ENCODE measurements at places on chromosomes 11 and 22. TPM values are rescaled to one million over a fixed set of nuclear protein-coding genes. Genes with fewer than 3 reads are reported as not detected.

DNA sequence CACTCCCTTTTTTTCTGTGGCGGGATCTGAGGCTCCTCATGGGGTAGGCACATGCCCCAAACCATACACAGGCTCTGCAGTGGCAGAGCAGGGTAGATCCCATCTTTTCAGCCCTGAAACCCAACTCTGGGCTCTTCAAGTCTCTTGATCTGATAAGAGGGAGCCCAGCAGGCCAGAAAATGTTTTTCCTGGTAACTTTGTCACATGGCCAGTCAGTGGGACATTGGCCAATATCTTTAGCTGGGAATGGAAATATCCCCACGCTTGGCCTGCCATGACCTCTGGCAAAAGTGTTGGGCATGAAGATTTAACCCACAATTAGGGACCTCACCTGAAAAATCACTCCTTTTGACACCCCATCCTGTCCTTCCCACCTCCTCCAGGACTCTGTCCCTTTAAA, 8.1 kb downstream of the INPP5J start:
- no peak overlapping the region for H3K27ac ChIP-seq
- no peaks in the 10 kb centered on the region for H3K36me3 ChIP-seq

ART1 gene
- total RNA-seq, result not detected

GRCh38 chr11:126720539-126721235, 279.9 kb downstream of the KIRREL3 start:
- H3K27me3 ChIP-seq, result no peaks in the 10 kb centered on the region
- DNase-seq, result no peak
- H3K4me3 ChIP-seq, result no peak overlapping the region
- no peaks in the 10 kb centered on the region for H3K4me1 ChIP-seq

CD3E gene
- total RNA-seq, result 585 TPM

DNA sequence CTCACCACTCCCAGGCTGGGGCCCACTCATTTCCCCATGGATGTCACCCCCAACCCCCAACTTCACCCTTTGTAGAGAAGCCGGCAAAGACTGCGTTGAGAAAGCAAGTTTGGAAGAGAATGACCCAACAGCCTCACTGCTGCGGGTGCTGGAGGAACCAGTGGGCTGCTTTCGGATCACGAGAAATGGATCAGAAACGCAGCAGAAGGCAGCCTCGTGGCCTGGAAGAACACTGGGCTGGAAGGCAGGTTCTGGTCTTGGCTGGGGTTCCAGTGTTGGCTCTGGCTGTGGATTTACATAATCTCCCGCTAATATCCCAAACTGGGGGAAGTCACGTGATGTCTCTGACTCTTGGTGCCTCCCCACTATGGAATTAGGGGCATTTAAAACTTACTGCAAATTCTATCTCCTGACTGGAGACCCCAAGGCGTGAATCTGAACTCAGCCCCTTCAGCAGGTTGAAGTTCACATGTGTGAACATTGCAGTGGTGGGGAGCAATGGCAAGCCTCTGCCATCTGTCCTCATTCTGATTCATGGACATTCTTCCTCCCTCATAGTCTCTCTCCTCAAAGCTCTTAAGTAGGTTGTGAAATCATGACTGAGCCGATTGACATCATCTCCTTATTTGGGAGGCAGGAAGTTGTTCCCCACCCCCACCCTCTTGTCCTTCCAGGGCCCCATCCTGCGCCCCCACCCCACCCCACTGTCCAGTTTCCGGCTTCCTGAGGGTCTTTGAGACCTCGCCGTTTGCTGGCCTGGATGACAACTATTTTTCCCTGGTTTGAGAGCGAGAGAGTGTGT, 37.0 kb upstream of the TIMP3 start:
- H3K4me1 ChIP-seq, result no peaks in the 10 kb centered on the region
- H3K4me3 ChIP-seq, result no peak overlapping the region
- peaks cover 15% of the 10 kb centered on the region for H3K27me3 ChIP-seq
- no peaks in the 10 kb centered on the region for H3K36me3 ChIP-seq

PARVB gene
- 20.6 TPM for total RNA-seq

LDHAL6A gene
- total RNA-seq, result not detected

GRCh38 chr11:72925656-72926055, 111.4 kb downstream of the ATG16L2 start:
- no peak overlapping the region for H3K27ac ChIP-seq
- H3K4me3 ChIP-seq, result no peak overlapping the region
- no peaks in the 10 kb centered on the region for H3K27me3 ChIP-seq
- H3K4me1 ChIP-seq, result no peaks in the 10 kb centered on the region
- DNase-seq, result no peak

DGAT2 gene
- 0.42 TPM for total RNA-seq

XKR3 gene
- total RNA-seq, result not detected

DNA sequence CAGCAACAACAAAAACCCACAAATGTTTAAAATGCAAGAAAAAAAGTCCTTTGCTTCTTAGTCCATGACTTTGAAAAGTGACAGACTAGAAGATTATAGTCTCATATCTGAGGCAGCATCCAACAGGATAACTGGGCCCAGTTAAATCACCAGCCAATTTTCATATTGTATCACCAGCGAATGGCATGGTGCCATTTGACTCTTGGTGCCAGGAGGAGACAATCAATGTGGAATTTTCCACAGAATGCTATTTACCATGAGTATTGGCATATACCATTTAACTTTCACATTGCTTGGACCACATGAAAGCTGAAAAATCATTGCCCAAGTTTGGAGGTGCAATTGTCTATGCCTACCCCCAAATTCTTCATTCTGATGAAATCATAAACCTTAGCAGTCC, 255.5 kb downstream of the TENM4 start:
- H3K36me3 ChIP-seq, result no peaks in the 10 kb centered on the region
- no peak for DNase-seq
- no peaks in the 10 kb centered on the region for H3K27me3 ChIP-seq
- H3K4me1 ChIP-seq, result no peaks in the 10 kb centered on the region

DNA sequence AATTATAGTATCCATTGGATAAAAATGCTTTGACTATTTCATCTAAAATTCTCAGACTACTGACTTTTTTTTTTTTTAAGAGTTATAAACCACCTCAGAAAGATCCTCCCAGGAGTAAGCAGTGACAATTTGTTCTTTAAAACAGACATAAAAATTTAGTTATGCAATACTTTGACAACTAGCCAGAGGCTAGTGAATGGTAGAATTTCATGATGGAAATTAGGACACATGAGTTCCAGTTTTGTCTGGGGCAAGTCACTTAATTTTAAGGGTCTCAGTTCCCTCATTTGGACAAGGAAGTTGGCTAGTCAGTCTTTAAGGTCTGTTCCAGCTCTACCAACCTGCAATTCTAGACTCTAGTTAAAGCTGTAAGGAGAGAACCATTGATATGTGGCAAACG, 2.9 kb downstream of the IL18 start:
- H3K4me3 ChIP-seq, result no peak overlapping the region
- H3K36me3 ChIP-seq, result no peaks in the 10 kb centered on the region
- H3K27me3 ChIP-seq, result no peaks in the 10 kb centered on the region
- no peak for DNase-seq
- no peaks in the 10 kb centered on the region for H3K4me1 ChIP-seq
- H3K27ac ChIP-seq, result no peak overlapping the region

- H3K4me1 ChIP-seq, result peaks cover 25% of the 10 kb centered on the region
- no peak overlapping the region for H3K4me3 ChIP-seq
- no peaks in the 10 kb centered on the region for H3K36me3 ChIP-seq
- no peak for DNase-seq
- no peaks in the 10 kb centered on the region for H3K27me3 ChIP-seq
- no peak overlapping the region for H3K27ac ChIP-seq
These were observed 100.5 kb downstream of the PDHX start for GRCh38 chr11:35016916-35017315.

- H3K4me3 ChIP-seq, result no peak overlapping the region
- no peak overlapping the region for H3K27ac ChIP-seq
- no peaks in the 10 kb centered on the region for H3K4me1 ChIP-seq
These were observed 59.3 kb downstream of the TSPAN18 start for GRCh38 chr11:44785856-44786607.

DNA sequence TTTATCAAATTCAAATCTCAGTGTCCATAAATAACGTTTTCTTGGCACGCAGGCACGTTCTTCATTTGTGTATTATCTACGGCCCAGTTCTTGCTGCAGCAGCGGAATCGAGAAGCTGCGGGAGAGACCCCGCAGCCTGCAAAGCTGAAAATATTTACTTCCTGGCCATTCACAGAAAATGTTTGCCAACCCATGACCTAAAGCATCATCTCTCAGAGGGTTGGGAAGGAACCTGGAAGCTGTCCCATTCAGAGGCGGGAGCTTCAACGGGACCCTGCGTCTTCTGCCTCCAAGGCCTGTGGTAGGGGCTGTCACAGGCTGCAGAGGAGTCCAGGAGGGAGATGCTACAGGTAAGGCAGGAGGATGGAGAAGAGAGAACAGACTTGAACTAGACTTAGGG, 319.2 kb downstream of the MN1 start:
- H3K27me3 ChIP-seq, result no peaks in the 10 kb centered on the region
- no peaks in the 10 kb centered on the region for H3K36me3 ChIP-seq
- DNase-seq, result no peak
- no peak overlapping the region for H3K4me3 ChIP-seq

DNA sequence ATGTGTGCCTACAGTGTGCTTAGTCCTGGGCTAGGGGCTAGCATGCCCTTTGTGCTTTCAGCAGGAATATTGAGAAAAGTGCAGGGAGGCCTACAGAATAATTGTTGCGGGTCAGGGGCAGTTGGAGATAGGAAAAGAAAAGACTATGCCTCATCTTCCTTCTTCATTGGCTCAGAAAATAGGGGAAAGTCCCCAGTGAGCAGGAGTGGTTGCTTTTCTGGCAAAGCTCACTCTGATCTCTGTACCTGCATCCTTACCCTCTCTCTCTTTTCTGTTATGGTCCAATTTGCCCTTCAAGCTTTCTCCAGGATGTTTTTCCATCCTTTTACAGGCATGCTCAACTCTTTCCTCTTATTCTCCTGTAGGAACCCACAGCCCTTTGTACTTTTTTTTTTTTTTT, 29.5 kb upstream of the RRM1 start:
- no peak for DNase-seq
- H3K27me3 ChIP-seq, result no peaks in the 10 kb centered on the region
- no peak overlapping the region for H3K4me3 ChIP-seq
- H3K27ac ChIP-seq, result peak overlapping the region; percentile 35

INSC gene
- total RNA-seq, result not detected

DNA sequence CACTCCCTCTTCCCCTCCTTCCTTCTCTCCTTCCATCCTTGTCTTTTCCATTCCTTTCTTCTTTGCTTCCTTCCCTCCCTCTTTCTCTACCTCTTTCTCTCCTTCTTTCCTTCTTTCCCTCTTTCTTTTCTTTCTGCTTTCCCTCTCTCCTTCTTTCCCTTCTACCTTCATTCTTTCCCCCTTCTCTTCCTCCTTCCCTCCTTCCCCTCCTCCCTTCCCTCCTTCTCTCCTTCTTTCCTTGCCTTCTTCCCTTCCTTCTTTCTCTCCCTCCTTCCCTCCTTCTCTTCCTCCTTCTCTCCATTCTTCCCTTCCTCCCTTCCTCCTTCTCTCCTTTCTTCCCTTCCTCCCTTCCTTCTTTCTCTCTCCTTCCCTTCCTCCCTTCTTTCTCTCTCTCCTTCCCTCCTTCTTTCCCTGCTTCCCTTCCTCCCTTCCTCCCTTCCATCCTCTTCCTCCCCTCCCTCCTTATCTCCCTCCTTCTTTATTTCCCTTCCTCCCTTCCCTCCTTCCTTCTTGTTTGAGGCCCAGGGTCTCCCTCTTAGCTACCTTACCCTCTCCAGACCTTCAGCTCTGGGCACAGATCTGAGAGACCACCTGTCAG, 77.0 kb downstream of the BUD13 start:
- no peaks in the 10 kb centered on the region for H3K4me1 ChIP-seq
- H3K27ac ChIP-seq, result no peak overlapping the region
- H3K27me3 ChIP-seq, result no peaks in the 10 kb centered on the region
- H3K4me3 ChIP-seq, result no peak overlapping the region

DNA sequence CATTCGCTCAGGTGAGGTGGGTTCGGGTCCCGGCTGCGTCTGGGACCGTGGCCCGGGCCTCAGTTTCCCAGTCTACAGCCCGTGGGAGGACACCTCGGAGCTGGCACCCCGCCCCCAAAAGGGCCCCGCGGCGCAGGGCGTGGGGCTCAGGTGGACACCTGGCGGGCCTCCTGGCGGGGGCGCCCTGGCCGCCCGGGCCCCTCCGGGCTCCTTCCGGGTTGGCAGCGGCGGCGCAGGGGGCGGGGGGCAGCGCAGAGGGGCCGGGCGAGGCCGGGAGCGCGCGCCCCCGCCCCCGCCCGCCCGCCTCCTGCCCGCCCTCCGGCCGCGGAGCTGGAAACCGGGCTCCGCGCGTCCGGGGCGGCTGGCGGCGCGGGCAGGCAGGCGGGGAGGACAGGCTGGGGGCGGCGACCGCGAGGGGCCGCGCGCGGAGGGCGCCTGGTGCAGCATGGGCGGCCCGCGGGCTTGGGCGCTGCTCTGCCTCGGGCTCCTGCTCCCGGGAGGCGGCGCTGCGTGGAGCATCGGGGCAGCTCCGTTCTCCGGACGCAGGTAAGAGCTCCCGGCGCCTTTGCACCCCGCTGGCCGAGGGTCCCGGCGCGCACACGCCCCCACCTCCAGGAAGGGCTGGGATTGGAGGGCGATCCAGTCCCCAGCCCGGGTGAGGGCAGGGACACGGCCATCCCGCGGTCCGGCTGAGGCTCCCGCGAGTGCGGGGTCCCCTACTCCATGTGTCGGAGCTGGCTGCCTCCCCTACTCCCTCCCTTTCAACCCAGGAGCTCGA, at the start of gene EMID1:
Gene EMID1 (plus strand): TSS at position 303 of the 778 bp plus-strand sequence. CDS start 143 bp downstream, at position 446.
- H3K27me3 ChIP-seq, result no peaks in the 10 kb centered on the region
- H3K4me3 ChIP-seq, result no peak within 1 kb of the TSS
- no peaks in the 10 kb centered on the region for H3K36me3 ChIP-seq
- peaks cover 20% of the 10 kb centered on the region for H3K4me1 ChIP-seq
- H3K27ac ChIP-seq, result no peak within 1 kb of the TSS
